Panc1 (cell line): ENCODE measurements at places on chromosomes 7 and 10.

GRCh38 chr10:86945361-86946212 lies 11.8 kb downstream of the MMRN2 start:
- DNase-seq, result no peak

DNA sequence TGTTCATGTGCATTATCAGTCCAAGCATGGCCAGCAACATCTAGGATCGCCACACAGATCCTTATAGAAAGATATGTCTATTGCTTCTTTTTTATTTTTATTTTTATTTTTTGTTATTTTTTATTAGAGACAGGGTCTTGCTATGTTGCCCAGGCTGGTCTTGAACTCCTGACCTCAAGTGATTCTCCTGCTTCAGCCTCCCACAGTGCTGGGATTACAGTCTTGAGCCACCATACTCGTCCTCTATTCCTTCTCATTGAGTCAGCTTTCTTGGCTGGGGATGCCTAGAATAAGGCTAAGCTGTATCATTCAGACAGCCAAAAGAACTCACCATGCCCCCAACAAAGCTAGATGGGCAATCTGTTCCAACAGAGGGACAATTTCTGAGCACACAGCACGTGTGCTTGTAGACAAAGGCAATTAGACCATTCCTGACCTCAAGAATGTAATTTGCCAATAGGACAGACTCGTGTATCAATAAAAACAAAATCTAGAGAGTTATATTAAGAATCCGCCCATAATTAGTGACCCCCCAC lies 264.0 kb upstream of the NEBL start:
- no peak for DNase-seq

DNA sequence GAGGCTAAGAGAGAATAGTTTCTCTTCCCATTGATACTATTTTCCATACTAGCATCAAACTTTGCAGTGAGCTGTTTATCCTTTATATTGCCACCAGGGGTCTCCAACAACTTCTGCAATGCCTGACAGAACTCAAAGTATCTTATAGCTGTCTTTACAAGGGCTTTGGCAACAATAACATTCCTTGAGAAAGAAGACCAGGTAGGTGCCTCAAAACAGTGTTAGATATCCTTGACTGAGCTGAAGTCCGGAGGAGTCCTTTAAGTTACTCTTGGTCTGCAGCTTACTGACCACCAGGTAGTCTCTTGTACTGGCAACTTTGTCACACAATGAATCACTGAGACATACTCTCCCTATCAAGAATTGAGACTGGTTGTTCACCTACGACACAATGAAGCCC lies 30.0 kb upstream of the TES start:
- DNase-seq, result peak; percentile 73

DNA sequence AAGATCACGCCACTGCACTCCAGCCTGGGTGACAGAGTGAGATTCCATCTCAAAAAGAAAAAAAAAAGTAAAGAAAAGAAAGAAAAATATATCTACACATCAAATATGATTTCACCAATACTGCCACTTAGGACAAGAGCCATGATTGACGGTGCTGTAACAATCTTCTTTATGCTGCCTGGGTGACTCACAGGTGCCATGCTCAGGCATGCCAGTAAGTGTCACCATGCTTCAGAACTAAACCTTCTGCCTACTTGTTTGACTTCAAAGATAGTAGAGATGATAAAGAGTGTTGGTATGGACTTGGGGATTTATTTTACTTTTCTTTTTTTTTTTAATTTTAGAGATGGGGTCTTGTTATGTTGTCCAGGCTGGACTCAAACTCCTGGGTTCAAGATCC lies 33.6 kb upstream of the DNMBP start:
- DNase-seq, result no peak

DNA sequence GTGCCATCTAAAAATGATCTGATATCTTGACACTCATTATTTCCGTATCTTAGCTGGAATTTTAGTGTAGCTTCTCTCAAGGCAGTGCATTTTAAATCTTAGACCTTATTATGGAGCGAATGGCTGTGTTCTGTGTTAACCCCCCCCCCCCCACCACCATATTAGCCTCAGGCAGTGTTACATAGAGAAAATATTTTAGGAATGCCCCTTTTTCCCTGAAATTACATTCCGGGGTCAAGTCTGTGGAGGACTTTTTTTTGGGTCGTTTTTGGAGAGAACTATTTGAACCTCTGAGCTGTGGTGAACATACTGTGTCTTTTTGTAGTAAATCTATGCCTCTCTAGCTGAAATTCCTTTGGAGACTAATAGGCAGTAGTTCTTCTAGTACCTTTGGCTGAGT lies 3.1 kb downstream of the CCDC126 start:
- DNase-seq, result no peak

- no peak for DNase-seq
Observed at GRCh38 chr7:9608560-9608959, 1175.2 kb downstream of the NXPH1 start.

GRCh38 chr7:45978010-45978681 lies 57.1 kb upstream of the IGFBP3 start:
- peak; percentile 88 for DNase-seq

DNA sequence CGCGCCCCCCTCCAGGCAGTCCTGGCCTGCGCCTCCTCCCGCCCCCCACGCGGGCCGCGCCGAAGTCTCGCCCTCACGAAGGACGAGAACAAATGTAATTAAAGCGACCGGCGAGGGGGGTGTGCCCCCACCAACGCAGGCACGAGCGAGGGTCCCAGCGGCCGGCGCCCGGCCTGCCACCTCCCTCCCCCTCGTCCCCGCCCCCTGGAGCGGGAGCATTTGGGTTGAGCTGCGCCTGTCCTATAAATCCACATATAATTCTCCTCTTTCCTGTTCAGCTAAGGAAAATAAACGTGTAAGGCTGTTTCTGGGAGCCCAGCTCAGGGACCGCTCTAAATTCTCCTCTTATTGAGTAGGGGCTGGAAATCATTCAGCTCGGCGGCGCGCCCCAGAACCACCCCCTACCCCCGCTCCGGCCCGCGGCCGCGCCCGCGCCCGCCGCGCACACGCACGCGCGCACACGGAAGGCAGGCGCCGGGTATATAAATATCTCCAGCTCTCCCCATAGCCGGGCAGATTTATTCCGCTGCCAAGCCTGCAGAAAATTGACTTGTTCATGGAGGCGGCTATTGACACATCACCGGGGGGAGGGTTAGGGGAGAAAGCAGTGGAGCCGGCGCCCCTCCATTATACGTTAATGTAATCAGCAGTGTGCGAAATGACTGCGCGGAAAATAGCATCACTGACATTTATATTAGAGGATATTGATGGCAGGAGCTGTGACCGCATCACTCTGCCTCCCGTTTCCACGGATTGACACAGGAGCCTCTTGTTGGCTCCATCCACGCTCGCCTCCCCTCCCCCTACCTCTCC lies 61.6 kb upstream of the BTRC start:
- DNase-seq, result no peak

DNA sequence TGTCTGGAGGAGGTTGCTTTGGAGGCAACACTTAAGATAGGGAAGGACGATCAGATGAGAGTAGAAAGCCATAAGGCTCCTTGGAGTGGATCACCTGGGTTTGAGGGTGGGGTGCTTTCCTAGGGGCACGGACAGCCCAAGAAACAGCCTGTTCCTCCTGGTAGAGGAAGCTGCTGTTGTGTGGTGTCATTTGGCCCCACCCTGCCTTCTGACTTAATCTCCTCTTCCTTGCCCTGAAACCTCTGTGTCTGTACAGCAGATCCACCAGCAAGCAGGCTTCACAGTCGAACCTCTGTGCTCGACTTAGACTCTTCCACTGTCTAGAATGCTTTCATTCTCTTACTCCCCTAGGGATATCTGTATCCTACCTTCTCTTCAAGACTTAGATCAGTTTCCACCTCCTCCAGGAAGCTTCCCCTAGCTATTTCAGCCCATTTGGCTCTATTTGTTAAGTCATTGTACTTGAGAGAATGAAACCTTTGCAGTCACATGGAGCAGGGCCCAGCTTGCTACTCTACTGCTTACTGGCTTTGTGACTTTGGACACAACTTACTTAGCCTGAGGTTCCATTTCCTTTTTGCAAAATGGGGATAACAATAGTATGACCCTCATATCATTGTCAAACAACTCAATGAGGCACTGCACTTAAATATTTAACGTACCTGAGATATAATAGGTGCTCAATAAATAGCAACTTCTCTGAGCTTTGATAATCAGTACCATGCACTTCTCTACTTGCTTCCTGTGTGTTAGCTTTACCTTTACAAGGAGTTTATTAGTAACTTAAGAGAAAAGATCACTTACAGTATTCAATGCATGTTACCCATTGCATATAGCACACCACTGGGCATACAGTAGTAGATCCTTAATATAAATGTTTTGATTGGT lies 5.0 kb downstream of the MXI1 start:
- no peak for DNase-seq

GRCh38 chr7:33932221-33932620 lies 26.9 kb downstream of the BMPER start:
- no peak for DNase-seq

- no peak for DNase-seq
Observed at GRCh38 chr10:31906039-31906438, 22.6 kb downstream of the ARHGAP12 start.

GRCh38 chr7:150745086-150745485 lies 7.9 kb downstream of the GIMAP5 start:
- no peak for DNase-seq

DNA sequence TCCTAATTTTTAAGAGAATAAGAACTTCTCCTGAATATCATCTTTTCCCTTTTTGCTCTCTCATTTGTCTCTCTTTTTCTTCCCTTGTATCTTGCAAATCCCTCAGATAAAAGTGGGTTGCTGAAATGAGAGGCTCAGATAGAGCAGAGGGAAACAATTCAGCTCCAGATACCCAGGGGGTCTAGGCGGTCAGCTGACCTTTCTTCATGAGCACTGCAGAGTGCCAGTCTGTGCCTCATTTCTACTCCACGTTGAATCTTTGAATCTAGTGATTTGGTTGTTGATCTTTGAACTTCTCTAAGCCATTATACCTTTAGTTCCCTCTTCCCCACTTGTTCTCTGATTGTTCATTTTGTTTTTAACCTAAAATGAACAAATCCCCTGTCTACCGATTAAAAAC lies 572.6 kb downstream of the PTPRN2 start:
- DNase-seq, result no peak

DNA sequence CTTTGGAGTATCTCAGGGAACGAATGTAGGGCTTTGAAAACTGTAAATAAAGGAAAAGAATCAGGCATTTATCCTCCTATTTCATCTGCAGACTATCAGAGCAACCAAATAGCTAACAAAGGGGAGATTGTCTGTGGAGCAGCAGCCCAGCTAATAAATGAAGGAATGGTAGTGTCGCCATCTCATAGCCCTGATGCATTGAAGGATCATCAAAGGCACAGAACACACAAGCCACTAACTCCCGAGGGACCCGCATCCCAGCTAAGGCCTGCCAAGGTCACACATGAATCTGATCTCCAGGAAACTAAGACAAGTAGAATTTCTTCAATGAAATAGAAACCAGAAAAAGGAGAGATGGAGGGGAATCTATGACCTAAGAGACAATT lies 38.2 kb downstream of the CALML5 start:
- DNase-seq, result no peak

GRCh38 chr7:77537136-77537777 lies at the start of gene PTPN12:
TSS of gene PTPN12 (plus strand) at chr7:77537295. CDS start at chr7:77537547, 252 bp downstream.
- DNase-seq, result no peak

DNA sequence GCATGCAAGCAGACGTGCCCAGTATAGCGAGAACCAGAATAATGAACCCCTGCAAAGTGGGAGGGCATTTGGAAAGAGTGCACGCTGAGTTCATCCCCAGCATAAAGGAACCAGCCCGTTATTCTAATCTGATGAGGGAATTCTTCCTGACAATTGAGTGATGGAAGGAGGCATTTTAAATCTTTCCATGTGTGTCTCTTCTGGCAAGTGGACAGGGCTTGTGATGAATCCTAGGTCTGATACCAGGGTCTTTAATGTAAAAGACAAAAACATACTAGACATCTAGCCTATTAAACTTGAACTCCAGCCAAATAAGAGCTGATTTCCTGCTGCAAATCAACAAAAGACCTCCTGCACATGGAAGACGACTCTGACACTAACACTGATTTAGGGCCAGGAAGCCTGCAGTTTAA lies 301.2 kb downstream of the DPP6 start:
- DNase-seq, result no peak

DNA sequence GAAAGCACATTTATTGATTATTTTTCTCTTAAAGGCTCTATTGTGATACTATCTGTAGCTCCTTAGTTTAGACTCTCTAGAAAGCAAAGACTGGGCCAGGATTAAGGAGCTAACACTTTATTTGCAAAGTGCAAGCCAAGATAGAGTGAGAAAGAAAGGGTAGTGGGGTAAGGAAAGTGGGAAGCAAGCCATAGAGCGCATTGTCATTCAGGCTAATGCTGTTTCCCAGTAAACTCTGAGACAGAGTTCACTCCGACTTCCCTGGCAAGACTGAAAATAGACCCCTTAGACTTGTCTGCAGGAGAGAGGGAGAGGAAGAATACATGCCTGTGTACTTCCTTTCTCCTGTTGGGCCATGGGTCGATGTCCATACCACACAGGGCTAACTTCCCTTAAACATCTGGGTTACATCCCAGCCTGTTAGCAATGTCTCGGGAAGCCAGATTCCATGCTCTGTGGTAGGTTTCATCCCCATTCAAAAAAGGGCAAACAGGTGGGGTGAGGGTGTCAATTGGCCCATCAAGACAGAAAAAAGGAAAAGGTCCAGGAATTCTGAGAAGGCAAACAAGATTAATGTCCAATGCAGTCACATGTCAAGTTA lies 875.8 kb upstream of the CELF2 start:
- DNase-seq, result no peak

DNA sequence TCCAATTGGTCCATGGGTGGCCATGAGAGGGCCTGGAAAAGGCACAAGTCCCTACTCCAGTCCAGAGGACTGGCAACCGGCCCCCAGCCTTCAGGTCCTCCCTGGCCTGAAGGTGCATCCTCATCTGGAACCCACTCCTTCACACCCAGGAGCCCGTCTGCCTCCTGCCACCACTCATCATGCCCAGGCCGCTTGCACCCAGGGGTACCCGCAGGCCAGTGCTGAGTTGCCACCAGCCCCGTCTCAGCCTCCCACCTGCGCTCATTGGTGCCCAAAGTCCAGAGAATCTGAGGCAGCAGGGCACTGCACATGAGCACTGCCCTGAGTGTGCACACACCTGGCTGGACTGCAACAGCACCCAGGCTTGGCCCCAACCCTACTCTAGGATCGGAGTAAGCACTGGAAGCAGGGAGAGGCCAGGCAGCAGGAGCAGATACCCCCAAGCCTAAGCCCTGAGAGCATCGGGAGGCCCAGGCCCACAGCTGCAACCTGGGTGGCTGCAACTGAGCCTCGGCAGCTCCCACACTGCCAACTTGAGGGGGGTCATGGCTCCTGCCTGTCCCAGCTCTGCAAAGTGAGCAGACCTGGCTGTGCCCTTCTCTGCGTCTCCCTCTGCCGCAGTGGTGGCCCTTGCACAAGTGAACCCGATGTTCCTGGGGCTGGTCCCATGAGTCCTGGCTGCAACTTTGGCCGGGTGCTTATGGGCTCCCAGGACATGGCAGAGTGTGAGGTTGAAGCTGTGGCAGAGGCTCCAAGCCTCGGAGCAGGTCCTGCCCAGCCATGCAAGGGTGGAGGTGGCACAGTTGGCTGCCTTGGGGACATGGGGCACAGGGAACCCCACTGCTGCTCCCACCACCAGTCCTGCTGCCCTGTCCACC lies 44.3 kb downstream of the TCERG1L start:
- DNase-seq, result no peak
